ENCODE measurements at places on chromosomes 2 and 18.

DNA sequence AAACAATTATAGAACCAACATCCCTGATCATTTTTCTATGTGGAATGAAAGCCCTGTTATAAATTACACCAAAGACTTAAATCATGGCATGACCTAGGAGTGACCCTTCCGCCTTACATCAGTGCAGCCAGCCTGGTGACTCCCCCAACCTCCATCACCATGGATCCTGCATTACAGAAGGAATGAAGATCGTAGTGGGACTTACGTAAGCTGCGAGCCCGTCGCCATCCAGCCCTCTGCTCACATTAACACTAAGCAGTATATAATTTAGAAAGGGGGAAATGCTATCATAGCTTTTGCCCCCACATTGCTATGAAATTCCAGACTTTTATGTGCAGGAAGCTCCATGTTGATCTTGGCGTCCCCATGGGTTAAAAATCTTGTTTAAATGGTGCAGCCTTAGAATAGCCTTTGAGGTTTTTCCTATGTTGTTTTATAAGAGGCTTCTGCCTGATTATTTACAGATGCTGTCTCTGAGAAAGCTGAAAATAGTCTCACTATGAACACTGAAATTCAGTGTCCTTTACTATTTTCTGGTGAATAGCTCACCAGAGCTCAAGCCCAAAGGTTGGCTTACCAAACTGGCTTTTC, 76.3 kb downstream of the COLEC12 start:
- H3K4me1 ChIP-seq, result no peaks in the 10 kb centered on the region
- no peaks in the 10 kb centered on the region for H3K36me3 ChIP-seq
- H3K27ac ChIP-seq, result no peak overlapping the region

- H3K4me1 ChIP-seq, result peaks cover 14% of the 10 kb centered on the region
- no peak overlapping the region for H3K27ac ChIP-seq
- peak overlapping the region; percentile 67 for H3K4me3 ChIP-seq
- H3K36me3 ChIP-seq, result no peaks in the 10 kb centered on the region
- peaks cover 10% of the 10 kb centered on the region for H3K27me3 ChIP-seq
- DNase-seq, result no peak
Measured at GRCh38 chr18:48409591-48410094, 460 bp upstream of the ZBTB7C start.

DNA sequence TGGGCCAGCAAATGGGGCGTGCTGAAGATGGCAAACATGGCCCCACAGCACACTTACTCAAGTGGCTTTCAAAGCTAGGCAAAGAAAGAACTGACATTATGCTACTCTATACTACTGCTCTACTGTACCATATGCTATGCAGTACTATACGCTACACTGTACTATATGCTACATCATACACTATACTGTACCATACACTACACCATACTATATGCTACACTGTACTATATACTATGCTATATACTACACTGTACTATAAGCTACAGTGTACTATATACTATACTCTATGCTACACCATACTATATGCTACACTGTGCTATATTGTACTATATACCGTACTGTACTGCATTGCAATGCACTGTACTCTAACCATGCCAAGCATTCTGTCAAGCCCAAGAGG, 243.7 kb upstream of the TMEM200C start:
- no peak overlapping the region for H3K27ac ChIP-seq
- H3K4me3 ChIP-seq, result no peak overlapping the region
- H3K27me3 ChIP-seq, result no peaks in the 10 kb centered on the region

GRCh38 chr2:123493687-123494086, 531.4 kb upstream of the CNTNAP5 start:
- no peaks in the 10 kb centered on the region for H3K4me1 ChIP-seq
- H3K36me3 ChIP-seq, result no peaks in the 10 kb centered on the region
- DNase-seq, result no peak
